Heart left ventricle (tissue), 16 donors: ENCODE measurements at places on chromosomes 4 and X.

DNA sequence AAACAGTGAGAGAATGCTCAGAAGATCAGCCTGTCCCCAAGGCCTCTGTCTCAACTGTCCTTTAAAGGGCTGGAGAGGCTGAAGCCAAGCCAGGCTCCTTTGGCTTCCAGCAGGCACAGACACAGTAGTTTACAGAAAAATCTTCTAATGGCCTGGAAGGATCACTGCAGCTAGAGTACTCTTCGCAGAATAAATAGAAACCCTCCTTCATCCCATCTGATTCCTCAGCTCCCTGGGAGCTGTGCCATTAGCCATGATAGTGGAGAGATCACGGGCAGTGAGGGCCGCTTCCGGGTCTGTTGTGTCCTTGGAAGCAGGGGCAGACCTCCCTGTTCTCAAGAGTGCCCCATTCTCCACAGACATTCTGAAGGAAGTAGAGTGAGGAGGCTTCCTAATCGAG is 63.1 kb downstream of the CCNI start:
- DNase-seq, result peak; percentile 61

DNA sequence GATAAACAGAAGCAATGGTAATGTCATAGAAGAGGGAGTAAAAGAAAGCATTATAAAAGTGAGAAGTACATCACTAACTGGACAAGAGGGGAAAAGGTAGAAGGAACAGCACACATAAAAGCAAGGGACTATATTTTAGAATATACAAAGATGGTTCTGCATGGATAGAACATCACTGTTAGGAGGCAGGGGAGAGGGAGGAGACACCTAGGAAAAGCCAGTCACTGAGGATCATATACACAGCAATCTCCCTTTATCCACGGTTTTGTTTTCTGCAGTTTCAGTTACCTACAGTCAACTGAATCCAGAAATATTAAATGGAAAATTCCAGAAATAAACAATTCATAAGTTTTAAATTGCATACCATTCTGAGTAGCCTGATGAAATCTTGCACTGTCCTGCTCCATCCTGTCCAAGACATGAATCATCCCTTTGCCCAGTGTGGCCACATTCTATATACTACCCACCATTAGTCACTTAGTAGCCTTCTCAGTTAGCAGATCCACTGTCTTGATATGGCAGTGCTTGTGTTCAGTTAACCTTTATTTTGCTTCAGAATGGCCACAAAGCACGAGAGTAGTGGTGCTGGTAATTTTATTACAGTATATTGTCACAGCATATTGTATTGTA is 74.2 kb downstream of the PPA2 start:
- DNase-seq, result no peak

DNA sequence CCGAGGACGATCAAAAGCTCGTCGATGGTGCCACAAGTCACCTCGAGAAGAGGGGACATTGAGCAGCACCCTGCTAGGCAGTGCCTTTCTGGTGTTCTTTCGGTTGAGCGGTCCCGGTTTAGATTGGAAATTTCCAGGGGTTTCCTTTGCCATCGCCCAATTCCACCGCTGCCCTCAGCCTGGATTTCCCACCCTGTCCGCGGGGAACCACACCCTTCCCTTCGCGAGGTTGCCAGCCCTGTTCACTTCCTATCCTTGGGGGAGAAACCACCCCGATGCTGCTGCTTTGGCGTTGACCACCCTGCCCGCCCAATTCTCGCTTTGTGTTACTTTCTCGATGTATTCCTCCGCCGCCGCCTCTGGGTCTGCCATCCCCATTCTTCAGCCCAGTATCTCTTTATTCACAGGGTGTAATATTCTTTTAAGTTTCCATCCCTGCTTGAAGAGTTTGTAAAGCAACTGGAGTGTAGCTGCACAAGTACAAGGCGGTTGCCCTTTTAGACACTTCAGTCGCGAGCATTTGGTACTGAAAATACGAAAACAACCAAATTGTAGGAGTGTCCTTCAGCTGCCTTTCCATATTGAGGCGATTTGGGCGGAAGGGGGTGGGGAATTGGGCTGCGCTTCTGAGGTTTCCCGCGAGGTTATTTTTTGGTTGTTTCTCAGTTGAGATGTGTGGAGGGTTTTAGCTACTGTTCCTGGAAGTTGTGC is 1.1 kb downstream of the OGT start:
- DNase-seq, result peak; percentile 55

DNA sequence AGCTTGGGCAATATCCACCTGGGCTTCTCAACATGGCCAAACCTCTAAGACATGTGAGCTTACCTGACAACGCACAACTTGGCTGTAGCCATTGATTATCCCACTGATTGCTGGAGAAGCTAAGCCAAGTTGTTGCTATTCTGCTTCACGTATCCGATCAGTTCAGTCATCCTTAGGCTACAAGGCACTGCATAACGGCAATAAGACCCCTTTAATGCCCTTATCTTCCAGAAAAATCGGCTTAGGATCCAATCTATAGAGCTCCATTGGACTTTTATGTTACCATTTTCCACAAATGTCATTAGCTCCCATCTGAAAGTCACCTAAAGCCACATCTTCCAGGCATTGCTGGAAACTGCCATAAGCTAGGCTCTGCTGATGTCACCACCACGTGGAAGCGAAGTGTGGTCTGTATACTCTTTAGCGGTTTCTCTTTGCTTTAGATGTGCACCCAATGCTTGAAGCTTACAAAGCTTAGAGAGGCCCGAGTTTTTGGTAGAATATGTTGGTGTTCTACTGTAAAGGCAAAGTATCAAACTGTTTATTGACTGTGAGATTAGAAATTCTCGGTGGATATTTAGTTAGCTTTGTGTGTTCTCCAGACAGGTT is 163.1 kb downstream of the CPE start:
- DNase-seq, result no peak

DNA sequence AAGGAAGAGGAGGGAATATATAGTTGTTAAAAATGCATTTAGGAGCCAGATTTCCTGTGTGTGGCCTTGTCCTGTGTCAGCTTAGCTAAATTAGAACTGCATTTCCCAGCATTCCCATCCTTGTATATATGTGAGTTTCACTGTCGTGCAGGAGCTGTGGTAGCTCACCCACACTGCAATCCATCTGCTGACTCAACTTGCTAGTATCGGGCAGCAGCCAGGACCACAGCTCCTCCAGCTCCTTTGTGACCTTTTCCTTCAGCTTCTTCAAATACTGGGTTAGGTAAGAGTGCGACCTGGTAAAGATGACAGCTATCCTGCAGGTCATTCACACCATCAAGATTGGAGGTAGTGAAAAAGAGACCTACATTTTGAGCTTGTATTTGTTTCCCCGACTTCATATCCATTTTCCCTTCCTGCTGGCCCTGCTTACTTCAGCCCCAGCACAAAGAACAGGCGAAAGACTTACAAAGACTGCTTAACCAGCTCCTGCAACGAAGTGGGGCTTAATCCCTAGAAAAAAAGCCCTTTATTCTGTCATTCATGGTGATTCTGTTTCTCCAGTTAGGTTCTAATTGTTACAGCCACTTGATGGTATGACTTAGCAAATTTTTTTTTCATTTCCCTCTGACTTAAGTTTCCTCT is 11.4 kb downstream of the ASIC5 start:
- DNase-seq, result no peak

DNA sequence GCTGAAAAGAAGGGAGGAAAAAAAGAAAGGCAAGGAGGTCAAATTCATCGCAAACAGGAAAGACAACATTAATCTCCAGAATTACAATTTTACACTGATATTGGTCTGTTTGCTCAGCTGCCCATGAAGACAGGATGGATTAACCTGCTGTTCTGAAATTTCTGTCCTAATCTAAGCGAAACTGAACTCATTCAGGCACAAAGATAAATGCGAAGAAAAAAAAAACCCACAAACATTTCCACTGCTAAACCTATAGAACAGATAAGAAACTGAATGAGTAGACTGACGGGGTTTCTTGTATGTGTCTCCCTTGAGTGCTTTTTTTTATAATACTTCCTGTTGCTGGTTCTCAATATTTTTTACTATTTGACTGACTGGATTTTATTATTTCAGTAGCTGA is 251.8 kb upstream of the FTHL17 start:
- no peak for DNase-seq

GRCh38 chr4:142909908-142910307 is 63.8 kb upstream of the INPP4B start:
- DNase-seq, result no peak

DNA sequence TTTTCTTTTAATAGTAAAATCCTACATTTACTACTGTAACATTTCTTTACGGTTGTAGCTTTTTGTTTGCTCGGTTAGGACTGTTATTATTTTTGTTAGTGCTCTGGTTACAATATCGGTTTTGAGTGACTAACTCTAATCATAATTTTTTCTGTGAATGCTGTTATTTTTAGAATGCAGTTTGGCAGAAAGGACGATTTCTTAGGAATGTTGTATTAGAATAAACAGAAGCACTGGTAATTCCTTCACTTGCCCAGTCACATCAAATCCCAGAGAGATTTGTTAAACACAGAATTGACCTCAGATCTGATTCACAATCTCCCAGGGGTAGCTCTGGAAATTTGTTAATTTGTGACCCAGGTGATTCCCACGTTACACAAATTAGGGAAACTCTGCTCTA is 21.7 kb downstream of the DDIT4L start:
- no peak for DNase-seq
